Esophagus muscularis mucosa (tissue), 4 donors: ENCODE measurements at places on chromosomes 7 and 10.

DNA sequence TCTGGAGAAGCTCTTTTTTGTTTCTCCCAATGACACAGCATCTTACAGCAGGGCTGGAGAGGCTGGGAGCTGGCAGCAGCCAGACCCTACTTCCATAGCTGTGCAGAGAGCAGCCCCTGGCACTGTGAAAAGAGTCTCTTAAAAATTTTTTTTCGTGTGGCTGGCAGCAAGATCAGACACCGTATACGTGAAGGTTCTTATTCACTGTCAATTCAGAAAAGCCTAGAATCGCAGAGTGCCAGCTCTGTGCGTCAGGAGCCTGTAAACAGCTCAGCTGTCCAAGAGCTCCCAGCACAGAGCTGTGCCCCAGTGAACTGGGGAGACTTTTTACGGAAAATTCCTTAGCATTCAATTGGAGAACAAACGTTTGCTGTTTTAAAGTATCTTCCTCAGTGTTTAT is 6.5 kb downstream of the BAG3 start:
- no peak for DNase-seq

- peak; percentile 84 for DNase-seq
Observed at GRCh38 chr7:4033996-4034395, 648.1 kb upstream of the FOXK1 start.

- DNase-seq, result no peak
Observed at GRCh38 chr10:68796605-68797004, 30.7 kb upstream of the STOX1 start.

DNA sequence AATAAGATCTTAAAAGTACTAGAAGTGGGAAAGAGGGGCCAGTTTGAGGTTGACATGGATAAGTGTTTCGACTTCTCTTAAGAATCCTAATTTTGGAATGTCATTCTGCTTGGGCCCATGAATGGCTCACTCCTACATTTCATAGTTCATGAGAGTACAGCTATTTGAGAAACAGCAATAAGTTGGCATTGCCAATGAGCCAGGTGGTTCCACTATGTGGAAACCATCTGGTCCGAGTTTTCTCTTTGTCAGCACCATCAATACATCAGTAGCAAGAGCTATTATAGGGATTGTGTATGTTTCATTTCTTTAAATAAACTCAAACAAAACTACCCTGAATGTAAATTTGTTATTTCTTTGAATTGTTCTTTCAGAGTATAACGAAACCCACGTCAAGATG is 78.1 kb upstream of the NEBL start:
- DNase-seq, result no peak

DNA sequence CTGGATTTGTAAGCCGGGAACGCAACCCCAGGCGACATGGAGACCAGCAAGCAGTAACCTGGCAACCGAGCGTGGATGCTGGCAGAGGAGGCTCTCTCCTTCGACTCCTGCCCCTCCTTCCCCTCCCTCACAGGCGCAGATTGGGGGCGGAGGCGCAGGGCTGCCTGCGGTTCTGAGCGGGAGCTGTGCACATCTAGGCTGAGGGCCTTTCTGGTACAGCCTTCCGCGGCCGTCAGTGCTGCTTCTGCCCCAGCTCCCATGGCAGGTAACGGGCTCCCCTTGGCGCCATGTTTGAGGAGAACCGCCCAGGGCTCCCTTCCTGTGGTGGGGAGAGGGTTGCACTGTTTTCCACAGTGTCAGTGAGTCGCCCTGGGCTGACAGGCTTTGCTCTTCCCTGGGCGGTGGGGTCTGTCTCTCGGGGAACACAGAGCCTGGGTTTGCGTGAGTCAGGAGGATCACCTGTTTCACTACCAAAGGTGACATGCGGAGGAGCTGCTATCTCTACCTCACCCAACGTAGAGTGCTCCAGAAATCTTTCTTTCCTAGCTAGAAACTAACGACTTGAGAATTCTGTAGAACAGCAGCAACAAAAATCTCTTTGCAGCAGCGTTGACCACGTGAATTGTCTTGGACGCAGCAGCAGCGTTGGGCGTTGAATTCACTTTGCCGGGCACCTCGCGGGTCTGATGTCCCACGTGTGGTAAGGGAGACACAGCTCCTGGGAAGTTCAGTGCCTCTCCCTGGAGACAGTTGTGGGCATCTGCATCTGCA is 154.8 kb upstream of the COBL start:
- peak; percentile 81 for DNase-seq

- peak; percentile 92 for DNase-seq
Observed at GRCh38 chr7:128791121-128791971, at the start of gene CCDC136. Gene CCDC136 (plus strand): TSS chr7:128791968. CDS start chr7:128792412, 444 bp downstream.

GRCh38 chr10:75939541-75939940 is 508.1 kb downstream of the LRMDA start:
- DNase-seq, result no peak

DNA sequence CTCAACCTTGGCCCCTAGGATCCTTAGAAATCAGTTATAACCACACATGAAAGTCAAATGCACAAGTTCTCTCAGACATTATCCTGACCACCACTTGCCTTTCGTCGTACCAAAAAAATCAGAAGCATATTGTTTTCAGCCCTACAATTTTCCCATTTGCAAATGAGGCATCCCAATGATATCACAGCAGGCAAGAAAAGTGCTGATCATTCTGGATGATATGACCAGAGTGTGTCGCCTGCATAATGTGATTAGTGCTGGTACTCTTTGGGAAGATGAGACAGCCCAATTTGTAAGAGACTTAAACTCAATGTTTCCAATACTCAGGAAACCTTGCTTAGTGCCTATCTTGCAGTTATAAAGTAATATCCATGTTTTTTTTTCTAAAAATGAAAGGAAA is 168.0 kb downstream of the SORCS1 start:
- no peak for DNase-seq
